ENCODE measurements at places on chromosomes 4 and X. TPM values are rescaled to one million over a fixed set of nuclear protein-coding genes. Genes with fewer than 3 reads are reported as not detected.

Gene MAGEA2
- total RNA-seq, result not detected

Gene PRSS48
- not detected for total RNA-seq

DNA sequence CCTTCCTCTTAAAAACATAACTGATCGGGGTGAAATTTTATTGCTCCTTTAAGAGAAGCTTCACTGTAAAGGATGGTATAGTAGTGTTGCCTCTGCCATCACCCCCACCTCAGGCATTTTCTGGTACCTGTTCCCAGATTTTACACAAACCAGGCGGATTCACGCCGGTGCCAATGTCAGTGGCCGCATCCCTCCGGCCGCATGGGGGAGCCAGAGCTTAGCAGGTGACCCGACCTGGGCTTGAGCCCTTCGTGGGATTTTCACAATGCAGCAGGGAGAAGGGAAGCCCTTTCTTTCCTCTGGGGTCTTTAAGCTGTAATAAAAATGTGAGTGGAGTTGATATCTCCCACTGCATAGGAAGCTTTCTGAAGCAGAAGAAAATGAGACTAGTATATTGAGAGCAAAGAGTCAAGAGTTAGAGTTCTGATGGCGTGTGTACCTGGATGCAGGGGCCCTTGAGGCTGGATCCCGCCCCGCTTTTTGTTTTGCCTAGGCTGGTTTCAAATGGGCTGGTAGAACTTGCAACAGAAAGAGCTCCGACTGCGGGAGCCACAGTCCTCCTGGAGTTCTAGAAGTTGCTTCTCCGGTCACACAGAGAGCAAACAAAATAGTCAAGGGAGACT, 59.4 kb downstream of the POLR2B start:
- DNase-seq, result peak; percentile 10

- no peak for DNase-seq
These were observed 962.5 kb downstream of the RPA4 start for GRCh38 chrX:97846228-97846627.

DNA sequence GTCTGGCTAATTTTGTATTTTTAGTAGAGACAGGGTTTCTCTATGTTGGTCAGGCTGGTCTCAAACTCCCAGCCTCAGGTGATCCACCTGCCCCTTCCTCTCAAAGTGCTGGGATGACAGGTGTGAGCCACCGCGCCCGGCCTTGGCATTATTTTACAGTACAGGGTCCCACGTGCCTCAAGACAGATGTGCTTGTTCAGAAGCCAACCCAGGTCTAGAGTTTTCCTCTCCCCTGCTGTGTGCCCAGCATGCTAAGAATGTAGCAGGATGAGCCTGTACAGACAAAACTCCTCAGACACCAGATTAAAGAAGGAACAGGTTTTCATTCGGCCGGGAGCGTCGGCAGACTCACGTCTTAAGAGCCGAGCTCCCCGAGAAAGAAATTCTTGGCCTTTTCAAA, 42.2 kb downstream of the CRLF2 start:
- DNase-seq, result no peak

DNA sequence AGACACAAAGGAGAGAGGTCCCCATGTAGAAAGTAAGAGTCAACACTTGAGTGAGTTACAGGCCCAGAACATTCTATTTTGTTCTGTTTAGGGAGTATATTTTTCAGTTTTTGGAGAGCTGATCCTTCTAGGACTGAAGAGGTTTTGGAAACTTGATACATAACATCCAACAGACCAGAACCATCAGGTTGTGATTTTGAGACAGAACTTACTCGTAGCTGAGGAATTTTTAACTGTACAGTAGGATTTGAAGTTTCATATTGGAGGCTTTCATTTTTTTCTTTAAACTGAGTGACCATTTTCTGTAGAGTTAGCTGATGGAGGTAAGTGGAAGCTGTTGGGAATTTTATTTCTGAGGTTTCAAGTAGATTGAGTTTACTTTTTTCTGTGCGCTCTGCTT, 73.3 kb downstream of the NCAPG start:
- DNase-seq, result no peak

GRCh38 chr4:15314974-15315373, 112.9 kb upstream of the C1QTNF7 start:
- DNase-seq, result no peak

DNA sequence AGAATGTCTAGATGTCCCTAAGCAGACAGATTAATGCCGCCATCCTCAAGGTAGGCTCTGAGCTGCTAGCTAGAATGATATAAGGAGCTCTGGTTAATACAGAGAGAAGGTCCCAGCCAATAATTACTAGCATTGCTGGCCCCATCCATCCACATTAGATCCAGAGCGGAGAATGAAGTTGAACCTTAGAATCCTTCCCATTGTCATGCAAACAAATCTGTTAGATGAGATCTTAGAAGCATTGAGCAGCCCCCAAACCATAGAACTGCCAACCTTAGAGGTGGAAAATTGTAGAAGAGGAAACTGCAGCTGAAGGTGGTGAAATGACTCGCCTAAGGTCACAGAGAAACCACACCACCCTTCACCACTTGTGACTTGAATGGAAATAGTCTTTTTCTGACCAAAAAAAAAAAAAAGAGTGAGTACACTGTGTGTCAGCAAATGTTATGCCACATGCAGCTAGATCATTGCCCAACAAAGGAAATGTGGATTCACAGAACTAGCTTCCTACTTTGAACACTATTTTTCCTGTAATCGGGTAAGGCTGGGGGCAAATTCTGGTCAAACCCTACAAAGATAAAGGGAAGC, 162.1 kb downstream of the SMIM20 start:
- no peak for DNase-seq
